T follicular helper cell (primary cell): ENCODE measurements at places on chromosomes 6 and 20.

DNA sequence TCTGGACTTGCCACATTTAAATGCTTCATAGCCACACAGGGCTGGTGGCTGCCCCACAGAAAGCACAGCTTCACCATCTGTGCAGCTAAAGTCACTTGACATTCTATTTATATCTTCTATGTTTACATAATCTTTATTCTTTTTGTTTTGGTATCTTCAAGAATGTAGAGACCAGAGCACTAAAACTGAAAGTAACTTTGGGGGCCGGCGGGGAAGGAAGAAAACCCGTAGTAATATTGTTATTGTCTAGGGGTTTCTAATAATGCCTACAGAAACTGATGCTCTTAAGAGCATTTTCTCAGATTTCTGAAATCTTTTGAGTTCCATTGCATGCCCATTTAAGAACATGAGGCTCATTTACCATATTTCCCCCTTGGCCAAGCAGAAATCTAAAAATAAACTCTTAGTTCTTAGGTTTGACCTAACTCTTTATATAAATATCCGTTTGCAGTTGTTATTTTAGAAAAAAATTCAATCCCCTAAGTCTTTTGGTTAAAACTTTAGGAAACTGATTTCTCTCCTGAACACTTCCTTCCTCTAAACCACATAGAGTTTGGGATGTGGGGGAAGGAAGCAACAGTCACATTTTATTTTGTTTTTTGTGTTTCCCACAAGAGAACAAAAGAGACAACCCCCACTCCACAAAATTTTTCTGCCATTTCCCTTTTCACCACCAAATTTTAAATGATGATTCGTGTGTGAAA, 207.6 kb downstream of the OGFRL1 start:
- no peak for DNase-seq

DNA sequence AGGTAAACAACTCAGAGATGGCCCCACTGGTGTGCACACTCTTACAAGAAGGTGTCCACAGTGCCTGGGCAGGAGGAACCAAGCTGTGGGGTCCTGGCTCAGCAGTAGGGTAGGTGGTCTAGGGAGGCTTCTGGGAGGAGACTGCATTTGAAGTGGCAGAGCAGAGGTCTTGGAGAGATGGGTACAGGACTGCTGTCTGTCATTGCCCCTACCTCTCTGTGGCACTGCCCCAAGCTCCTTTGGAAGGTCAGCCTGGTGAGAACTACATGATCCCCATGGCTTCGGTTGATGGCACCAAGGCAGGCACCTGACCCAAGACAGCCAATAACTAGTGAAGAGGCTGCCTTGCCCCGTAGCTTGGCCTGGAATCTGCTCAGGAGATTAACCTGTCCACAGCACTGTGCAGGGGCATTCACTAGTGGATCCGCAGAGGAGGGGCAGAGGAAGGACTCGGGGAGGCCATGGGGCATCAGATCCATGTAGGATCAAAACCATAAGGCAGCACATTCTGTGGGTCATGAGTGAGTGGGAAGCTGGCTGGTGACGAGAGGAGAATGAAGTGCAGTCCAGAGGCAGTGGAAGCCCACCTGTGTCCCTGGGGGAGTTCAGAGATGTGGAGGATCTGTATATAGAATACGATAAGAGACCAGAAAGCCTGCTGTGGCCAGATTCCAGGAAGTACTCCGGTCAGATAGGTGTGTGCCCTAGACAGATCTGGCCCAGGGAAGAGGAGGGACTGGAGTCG, 162.0 kb downstream of the GRM4 start:
- DNase-seq = no peak

DNA sequence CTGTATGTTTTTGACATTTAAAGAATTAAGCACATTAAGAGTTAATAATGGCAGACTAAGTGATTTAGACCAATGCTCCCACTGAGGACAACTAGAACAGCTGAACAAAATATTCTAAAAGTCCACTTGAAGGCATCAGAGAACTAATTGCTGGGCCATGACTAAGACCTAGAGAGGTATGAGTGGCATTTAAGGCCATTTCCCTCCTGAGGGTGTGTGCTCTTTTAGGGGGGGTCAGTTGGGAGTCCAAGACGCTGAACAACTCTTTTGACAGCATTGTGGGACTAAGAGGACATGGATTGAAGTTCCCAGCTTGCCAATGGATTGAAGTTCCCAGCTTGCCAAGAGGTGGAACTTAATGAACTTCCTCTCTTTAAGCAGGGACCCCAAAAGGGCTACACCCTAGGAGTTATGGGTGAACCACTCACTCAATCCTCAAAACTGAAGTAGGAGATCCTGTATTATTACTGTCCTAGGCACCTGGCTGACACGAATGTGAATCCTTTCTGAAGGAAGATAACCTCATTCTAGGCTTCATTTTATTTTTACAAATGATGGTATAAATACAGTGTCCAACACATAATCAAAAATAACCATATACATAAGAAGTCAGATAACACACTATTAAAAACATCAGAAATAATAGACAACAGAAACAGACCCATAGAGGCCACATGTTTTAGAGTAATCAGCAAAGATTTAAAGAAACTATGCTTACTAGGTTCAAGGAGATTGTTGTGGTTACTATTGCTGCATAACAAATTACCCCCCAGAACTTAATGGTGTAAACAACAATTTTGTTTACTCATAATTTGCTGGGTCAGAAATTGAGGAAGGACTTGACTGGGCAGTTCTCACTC, 175.1 kb downstream of the VEGFA start:
- DNase-seq = no peak

GRCh38 chr20:3696200-3696599, 14.4 kb upstream of the ADAM33 start:
- no peak for DNase-seq

GRCh38 chr6:160801418-160801817, 99.4 kb downstream of the PLG start:
- DNase-seq = no peak

- no peak for DNase-seq
Observed at GRCh38 chr6:17042422-17043147, 59.3 kb upstream of the STMND1 start.

DNA sequence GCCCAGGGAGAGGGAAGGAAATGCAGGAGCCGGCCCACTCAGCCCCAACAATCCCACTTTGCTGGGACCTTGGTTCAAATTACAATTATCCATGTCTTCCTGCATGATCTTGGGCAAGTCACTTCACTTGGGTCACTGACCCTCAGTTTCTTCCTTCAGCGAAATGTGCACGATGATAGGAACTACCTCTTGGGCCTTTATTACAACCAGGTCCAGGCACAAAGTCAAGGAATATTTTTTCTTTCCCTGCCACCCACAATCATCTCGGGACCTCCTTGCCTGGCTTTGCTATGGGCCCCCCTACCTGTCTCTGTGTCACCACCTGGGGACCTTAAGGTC, 358 bp upstream of the PLTP start:
- no peak for DNase-seq

DNA sequence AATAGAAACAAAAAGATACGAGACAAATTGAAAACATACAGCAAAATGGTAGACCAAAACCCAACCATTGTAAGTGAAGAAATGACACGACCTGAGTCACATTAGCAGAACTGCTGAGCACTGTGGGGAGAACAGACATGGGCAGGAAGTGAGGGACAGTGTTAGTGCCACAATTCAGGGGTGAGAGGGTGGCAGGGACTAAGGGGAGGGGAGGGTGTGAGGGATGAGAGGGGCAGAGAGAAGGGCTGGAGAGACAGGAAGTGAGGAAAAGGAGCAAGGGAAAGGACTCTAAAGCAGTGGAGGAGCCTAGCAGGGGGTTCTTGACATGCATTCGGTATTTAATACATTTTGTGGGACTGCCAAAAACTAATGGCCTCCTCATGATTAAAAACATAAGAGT, 45.0 kb upstream of the TRIM26 start:
- DNase-seq = no peak

GRCh38 chr6:63403725-63404124, 83.9 kb upstream of the LGSN start:
- DNase-seq = no peak

- no peak for DNase-seq
Observed at GRCh38 chr6:122839906-122840305, 50.8 kb downstream of the SMPDL3A start.

- DNase-seq = no peak
Observed at GRCh38 chr6:32086661-32087573, 22.2 kb downstream of the TNXB start.

- DNase-seq = no peak
Observed at GRCh38 chr6:57324538-57324937, 7.1 kb downstream of the PRIM2 start.

DNA sequence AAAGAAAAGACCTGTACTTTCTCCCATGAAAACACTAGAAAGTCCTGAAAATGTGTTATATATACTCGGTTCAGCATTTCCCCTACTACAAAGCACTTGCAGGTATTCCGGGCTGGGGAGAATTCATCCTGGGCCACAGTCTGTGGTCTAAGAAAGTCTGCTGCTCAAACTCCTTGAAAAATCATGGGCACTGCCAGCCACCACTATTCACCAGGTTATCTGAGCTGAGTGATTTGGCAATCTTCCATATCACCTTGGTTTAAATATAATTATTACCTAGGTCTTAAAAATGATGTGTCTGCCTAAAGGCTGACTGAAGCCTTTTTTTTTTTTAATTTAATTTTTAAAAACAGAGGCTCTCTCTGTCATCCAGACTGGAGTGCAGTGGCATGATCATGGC, 11.3 kb downstream of the FKBP5 start:
- DNase-seq = no peak

DNA sequence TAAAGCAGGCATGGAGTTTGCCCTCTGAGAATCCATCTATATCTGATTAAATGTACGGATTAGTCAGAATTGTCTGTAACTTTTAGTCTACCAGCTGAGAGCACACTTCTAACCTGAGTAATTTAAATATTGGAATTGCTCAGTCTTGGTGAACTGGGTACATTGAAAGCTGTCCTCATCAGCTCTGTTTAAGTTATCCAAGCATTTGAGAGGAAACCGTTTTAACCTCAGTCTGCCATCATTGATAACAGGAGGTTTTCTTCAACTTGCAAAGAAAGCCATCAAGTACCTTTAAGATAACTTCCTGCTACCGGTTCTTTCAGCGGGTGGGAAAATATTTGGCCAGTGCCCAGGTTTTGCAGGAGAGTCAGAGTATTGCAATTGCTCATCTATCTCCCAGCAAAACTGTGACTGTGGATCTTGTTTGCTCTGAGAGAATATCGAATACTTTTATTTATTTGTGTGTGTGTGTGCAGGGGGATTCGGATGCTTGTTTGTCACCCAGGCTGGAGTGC, 31.1 kb upstream of the F13A1 start:
- no peak for DNase-seq

GRCh38 chr6:30681766-30682142, 4.7 kb downstream of the PPP1R18 start:
- DNase-seq = no peak

DNA sequence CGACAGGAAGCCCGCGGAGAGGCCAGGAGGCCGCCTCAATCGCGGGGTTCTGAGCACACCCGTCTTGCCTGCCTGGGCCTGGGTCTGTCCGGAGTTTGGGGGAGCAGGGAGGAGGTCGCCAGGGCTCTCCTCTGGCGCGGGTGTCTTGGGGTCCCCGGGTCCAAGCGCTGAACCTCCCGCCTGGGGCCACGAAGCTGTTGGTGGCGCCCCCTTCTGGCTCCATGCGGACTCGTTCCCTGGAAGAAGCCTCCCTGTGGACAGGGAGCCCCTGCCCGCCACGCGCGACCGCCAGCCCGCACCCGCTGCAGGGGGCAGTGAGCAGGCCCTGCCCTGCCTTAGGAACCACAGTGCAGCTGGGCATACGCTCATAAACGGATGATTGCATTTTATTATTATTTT, 44.7 kb downstream of the MCUR1 start:
- no peak for DNase-seq

GRCh38 chr6:75892384-75892783, 143.3 kb downstream of the MYO6 start:
- DNase-seq = no peak

DNA sequence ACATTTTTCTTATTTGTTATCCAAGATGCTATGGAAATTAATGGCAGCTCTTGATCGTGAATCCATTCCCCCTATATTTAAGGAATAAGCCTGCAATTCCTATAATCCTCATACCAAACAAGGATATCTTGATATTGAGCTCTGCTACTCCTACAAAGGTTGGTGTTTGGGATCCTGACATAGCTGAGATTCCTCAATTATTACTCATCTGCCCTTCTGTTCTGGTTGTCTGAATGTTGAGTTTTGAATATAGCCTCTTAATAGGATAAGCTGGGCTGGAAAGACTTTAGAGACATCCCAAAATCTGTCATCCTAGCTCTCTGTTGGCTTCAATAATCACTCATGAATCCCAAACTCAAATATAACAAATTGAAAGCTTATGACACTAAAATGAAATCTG, 49.9 kb downstream of the CLIC5 start:
- no peak for DNase-seq

DNA sequence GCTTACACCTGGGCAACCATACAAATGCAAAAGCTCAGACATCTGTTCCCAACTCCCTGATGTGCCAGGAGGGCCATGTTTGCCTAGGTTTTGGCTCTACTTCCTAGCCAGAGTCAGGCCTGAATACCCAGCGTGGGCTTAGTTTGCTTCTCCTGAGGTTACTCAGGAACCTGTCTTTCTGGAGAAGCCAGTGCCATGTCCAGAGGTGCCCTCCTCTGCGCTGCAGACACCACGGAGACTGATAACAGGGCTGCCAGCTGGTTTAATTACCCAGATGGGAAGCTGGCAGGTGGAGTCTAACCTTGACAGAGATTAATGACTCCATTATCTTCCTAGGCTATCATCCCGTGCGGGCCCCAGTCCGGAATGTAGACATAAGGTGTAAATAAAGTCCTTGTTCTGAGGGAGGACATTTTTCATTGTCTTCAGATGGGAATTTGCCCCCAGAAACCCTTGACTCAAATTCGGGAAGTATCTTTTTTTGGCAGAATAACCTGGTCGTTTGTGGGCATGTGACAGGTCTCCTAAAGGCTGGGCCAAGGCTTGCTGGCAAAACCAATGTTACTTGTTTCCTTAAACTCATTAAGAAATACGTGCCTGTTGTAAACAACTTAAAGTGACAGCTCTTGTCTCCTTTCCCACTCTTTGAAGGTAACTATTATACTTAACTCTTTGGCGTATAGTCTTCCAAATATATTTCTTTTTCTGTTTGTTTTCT, 29.2 kb upstream of the ZNFX1 start:
- no peak for DNase-seq

GRCh38 chr6:104656235-104656634, 203.5 kb downstream of the HACE1 start:
- no peak for DNase-seq

DNA sequence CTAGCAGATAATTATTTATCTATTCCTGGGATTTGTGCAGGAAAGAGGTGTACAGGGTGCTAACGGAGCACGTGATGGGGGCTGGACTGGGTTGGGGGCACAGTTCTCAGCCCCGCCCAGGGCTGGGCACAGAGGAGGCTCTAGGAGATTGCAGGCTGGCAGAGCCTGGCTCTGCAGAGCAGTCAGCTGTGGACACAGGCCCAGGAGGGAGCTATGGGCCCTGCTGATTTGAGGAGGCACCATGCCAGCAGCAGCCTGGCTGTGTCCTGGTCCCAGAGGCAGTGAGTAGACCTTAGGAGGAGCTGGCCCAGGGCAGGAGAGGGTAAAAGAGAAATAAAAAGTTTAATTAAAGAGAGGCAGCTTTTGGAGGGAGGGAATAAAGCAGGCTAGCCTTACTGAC, 19.3 kb downstream of the MAFB start:
- no peak for DNase-seq

GRCh38 chr6:1864496-1864895, 254.8 kb downstream of the FOXC1 start:
- no peak for DNase-seq

- DNase-seq = no peak
Observed at GRCh38 chr6:87293526-87293925, 28.9 kb upstream of the SMIM8 start.

- DNase-seq = no peak
Observed at GRCh38 chr6:11920566-11920965, 91.5 kb upstream of the HIVEP1 start.
